ENCODE measurements at places on chromosomes 7 and 10. TPM values are rescaled to one million over a fixed set of nuclear protein-coding genes. Genes with fewer than 3 reads are reported as not detected.

The FFAR4 gene
- total RNA-seq, result not detected

The PRPS1L1 gene
- total RNA-seq, result not detected

The KEL gene
- total RNA-seq, result 0.21 TPM

The PTPRZ1 gene
- 0.39 TPM for total RNA-seq

The CAPZA2 gene
- 139 TPM for total RNA-seq

The CREB5 gene
- total RNA-seq, result 8.0 TPM

The MMD2 gene
- total RNA-seq, result not detected

DNA sequence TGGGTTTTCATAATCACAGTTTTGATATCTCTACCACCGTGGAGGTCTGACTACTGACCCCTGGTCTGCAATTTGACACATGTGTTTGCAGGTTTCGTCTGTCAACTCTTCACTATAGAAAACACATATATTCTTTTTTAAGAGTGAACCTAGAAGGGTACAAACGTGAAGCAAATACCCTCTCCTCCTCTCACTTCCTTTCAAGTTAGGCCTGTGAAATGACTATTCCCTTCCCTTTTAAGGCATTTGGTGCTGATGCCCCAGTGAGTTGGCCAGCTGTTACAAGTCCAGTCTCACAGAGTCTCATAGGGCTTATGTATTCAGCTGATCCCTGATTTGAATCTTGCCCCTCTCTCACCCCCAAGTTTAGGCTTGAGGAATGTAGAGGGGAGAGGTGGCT lies 742.0 kb upstream of the IGFBP3 start:
- DNase-seq, result no peak

DNA sequence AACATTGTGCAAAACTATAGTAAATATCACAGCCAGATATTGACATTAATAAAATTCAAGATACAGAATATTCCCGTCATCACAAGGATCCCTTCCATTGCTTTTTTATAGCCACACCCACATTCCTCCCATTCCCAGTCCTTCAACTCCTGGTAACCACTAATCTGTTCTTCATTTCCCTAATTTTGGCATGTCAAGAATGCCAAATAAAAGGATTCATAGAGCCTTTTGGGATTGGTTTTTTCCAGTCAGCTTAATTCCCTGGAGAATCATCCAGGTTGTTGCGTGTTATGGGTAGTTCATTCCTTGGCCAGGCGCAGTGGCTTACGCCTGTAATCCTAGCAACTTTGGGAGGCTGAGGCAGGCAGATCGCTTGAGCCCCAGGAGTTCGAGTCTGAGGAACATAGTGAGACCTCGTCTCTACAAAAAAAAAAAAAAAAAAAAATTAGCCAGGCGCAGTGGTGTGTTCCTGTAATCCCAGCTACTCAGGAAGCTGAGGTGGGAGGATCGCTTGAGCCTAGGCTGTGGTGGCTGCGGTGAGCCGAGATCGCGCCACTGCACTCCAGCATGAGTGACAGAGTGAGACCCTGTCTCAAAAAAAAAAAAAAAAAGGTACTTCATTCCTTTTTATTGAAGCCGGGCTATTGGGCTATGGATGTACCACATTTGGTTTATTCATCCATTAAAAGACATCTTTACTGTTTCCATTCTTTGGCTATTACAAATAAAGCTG lies 2.7 kb downstream of the OGDH start:
- no peak for DNase-seq

DNA sequence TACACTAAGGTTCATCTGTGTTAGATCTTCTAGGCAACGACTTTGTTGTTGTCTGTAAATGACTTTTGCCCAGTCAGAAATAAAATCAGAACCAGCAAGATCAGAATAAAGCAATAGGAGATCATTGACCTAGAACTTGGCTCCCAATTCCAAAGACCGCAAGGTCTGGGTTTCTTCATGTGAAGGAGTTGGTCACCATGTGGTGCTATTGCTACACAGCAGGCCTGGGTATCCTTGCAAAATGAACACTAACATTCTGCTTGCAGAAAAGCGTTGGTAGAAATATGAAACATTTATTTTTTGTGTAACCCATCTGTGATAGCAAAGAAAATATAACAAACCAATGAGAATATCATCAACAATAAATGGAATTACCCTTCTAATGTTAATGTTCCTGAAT lies 831.0 kb downstream of the NXPH1 start:
- DNase-seq, result peak; percentile 44

GRCh38 chr7:90180649-90181048 lies 26.4 kb downstream of the STEAP1 start:
- DNase-seq, result no peak

DNA sequence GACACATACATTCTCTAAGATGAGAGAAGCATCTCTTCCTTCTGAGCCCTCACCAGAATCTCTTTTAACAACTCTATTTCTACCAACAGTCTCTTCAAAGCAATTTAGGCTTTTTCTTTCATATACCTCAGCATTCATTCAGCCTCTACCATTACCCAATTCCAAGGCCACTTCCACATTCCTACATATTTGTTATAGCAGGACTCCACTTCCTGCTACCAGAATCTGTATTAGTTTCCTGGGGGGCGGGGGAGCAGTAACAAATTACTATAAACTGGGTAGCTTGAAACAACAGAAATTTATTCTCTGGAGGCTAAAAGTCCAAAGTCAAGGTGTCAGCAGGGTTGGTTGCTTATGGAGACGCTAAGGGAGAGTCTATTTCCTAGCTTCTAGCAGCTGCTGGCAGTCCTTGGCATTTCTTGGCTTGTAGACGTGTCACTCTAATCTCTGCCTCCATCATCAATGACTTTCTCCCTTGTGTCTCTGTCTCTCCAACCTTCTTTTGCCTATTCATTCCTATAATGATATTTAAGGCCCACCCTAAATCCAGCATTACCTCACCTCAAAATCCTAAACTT lies 7.4 kb downstream of the PRPS1L1 start:
- DNase-seq, result peak; percentile 57

- peak; percentile 41 for DNase-seq
Observed at GRCh38 chr7:132251327-132251659, 325.0 kb downstream of the PLXNA4 start.

GRCh38 chr10:88478256-88478655 lies 104.9 kb downstream of the RNLS start:
- DNase-seq, result no peak
